ENCODE measurements at places on chromosomes 16 and 17. TPM values are rescaled to one million over a fixed set of nuclear protein-coding genes. Genes with fewer than 3 reads are reported as not detected.

DNA sequence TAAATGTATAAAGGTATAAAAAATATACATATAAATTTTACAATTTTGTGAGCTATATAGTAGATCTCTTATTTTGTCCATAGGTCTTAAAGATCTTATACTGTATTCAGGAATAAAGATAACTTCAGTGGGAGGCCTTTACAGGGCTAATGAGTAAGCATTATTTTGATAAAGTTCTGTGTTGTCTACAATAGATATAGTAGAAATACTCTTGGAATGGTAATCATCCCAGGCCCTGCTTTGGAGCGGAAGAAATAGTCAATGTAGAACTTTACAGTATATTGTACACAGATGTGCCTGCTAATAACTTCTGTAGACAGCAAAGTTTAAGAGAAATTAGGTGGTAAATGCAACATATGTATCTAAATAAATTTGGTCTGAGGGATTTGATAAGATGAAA is 42.6 kb downstream of the TENT4B start:
- no peak for DNase-seq

GRCh38 chr16:53457670-53458069 is 23.4 kb downstream of the RBL2 start:
- DNase-seq: no peak

The VWA3A gene
- total RNA-seq: not detected

DNA sequence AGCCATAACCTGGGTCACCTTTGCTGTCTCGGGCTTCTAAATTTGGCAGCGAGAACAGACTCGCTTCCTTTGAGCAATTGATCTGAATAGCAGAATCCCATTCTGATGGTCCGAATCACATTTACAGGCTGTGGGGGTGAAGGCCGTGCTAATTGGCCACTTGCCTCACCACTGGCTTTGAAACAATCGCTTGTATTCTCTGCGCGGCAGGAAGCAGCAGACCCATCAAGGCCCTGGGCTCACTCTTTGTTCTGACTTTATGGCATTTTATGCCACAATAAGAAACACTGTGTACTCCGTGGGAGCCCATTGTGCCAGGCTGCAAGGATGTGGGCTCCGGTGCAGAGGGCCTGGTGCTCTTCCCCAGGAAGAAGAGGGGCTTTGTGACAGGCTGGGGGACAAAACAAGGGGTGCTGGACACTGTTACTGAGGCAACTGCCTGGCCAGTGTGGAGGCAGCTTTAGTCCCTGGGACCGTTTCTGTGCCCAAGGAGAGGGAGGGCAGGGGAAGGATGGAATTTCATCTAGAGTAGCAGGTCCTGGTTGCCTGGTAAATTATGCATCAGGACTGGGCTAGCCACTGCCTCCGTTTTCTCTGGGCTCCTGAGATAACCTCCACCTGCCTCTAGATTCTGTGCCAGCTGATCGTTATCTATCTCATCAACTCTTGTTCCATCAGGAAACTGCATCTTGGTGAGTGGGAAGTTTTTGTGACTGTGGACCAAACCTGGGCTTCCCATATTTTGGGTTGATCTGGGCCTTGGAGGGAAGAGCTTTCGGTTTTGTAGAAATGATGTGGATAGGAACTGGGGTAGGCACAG is 78.5 kb downstream of the MRC2 start:
- no peak for DNase-seq

DNA sequence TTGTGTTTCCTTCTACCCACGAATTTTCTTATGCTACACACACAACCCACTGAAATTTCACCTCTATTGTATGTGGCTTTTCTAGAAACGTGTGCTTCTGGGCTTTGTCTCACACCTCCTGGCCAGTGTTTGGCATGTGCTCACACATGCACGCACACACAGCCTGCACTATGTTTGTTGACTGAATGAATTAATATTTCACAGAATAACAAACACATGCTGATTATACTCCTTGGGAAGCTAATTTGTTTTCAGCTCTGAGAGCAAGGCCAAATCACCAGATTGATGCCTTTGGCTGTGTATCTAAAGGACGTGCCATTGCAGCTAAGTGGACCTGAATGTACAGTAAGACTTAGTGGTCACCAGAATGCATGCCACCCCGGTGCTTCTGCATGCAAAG is 210.7 kb downstream of the WWOX start:
- DNase-seq: no peak

The SOST gene
- not detected for total RNA-seq

DNA sequence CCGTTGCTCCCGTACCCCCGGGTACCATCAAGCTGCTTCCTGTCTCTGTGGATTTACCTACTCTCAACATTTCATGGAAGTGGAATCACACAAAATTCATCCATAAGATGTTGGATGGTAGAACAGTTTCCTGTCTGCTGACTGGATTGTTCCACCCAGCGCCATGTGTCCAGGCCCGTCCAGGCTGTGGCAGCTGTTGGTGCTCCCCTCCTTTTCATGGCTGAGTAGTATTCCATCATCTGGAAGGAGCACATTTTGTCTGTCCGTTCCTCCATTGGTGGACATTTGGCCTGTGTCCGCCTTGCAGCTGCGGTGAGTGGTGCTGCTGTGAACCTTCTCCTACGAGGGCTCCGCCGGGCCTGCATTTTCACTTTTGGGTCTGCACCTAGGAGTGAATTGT is 18.4 kb downstream of the TSC2 start:
- no peak for DNase-seq

DNA sequence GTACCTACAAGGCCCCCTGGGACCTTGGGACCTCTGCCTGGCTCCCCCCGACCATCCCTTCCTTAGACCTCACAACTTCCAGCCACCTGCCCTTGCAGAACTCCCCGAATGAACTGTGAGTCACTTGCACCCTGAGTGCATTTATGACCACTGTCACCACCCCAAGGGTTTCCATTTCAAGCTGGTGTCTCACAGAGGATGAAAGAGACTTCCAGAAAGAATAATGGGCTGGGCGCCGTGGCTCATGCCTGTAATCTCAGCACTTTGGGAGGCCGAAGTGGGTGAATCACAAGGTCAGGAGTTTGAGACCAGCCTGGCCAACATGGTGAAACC is 124.5 kb upstream of the CIBAR2 start:
- DNase-seq: no peak

The KAT8 gene
- total RNA-seq: 29.1 TPM

The ZNF205 gene
- total RNA-seq: 19.8 TPM

DNA sequence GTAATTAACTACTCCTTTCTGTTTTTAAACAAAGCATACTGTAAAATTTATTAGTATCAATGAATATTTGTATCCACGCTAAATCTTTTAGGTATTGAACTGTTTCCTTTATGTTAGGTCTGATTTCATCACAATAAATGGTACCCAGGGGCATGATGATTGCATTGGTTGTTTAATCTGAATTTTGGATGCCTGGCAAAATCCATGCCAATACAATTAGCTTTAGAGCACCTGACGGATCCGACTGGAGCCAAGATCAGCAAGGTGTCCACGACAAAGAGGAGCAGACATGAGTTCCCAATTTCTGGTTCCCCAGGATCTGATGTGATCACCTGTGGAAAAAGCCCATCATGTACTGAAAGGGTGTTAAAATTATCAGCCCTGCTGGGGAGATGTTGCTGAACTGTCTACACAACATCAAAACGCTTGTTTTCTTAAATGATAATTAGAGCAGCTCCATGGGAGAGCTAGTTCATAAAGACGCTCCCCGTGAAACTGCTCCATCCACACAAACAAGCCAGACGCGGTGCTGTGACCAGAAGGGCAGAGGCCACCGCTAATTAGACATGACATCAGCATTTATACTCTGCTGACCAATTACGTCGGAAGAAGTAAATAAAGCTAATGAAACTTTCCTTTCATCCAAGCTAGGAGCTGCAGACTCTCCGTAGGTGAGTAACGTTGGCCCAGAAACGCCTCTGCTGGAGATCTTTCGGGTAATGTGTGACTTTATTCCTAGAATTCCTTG is 151.7 kb downstream of the CPPED1 start:
- no peak for DNase-seq

GRCh38 chr17:40960144-40960543 is 6.6 kb downstream of the KRT39 start:
- DNase-seq: no peak

The BRD7 gene
- 44.1 TPM for total RNA-seq

GRCh38 chr16:11562941-11563340 is 23.8 kb downstream of the LITAF start:
- no peak for DNase-seq

DNA sequence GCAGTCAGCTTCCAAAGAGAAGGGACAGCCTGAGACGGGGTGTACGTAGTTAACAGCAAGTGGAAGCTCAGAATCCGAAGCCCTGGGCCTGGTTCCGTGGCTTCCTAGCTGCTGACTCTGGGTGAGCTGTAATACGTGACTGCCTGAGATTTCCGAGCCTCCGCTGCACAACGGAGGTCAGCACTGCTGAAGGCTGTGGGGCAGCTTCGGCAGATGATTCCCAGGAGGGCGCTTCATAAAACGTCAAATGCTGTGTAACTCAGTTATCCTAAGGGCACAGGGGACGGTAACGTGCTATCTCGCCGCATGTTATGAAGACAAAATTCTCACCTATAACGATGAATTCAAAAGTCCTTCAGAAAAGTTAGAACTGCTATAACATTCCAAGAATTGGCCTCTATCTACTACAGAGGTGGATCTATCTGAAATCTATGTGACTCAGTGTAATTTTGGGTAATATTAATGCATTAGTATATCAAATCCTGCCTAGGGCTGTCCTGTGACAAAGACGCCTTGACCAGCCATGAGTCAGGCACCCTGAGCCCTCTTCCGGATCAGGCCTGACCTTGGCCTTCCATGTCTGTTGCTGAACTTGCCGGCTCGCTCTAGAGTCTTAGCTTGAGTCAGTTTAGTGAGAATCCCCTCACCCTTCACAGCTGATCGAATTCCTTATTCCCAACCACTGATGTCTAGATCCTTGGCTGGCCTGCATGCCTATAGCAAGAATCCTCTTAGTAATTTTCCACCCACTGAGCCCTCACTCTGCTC is 43.5 kb downstream of the MARF1 start:
- no peak for DNase-seq

GRCh38 chr17:68461122-68461539 is 3.8 kb upstream of the WIPI1 start:
- no peak for DNase-seq

GRCh38 chr17:80703142-80703478 is 158.5 kb downstream of the RPTOR start:
- no peak for DNase-seq

DNA sequence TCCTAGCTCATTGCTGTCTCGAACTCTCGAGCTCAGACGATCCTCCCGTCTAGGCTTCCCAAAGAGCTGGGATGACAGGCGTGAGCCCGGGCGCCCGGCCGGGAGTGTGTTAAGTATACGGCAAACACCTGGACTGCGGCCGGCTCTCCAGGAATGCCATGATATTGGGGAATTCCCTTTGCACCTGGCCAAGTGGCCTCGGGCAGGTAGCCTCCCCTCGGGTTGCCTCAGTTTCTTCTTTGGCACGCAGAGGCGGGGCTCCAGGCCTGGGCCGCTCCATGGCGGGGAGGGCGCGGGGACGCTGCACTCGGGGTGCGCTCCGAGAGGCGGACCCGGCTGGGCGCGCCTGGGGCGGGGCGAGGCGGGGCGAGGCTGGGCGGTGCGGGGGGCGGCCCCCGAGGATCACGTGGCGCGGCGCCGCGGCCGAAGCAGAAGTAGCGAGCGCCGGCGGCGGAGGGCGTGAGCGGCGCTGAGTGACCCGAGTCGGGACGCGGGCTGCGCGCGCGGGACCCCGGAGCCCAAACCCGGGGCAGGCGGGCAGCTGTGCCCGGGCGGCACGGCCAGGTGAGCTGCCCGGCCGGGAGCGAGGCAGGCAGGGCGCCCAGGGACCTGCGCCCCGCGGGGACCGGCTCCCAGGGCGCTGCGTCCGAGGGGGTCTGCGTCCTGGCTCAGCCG is at the start of gene PLCG2:
PLCG2 (plus strand) TSS at position 431 of the 675 bp plus-strand sequence. CDS start 6,699 bp downstream, outside the sequence.
- DNase-seq: no peak

GRCh38 chr17:45435481-45435880 is 2.8 kb upstream of the ARHGAP27 start:
- no peak for DNase-seq

- no peak for DNase-seq
Measured at GRCh38 chr16:4097826-4098240, 18.4 kb downstream of the ADCY9 start.

DNA sequence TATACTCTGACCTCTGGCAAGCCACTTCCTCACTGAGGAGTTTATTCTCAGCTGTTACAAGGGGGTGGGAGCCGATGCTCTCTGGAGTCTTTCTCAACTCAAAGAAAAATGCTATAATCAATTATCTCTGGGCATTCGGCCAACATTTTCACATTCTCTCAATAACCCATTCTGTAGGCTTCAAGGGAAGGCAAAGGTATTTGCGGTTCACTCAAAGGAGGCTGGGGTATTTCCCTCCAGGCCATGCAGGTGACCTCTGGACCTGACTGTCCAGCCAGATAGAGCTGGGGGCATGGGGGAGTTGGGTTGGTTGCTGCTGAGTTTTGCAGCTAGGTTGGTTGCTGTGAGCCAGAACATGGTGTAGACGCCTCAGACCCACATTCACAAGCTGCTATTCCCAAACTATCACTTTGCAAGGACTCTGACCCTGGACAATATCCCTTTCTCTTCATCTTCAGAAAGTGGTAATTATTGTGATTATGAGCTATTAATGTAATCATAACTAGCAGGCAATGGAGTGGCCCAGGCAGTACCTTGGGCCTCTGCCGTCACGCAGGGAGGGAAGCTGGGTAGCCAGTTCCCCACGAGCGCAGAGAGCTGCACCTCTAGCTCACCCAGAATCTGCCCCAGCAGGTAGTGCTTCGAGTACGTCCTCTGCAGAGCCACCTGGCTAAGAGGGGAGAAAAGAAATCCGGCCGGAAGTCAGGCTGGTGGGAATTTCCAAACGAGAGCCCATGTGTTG is 42.1 kb downstream of the AIPL1 start:
- no peak for DNase-seq

The ESRP2 gene
- 2.9 TPM for total RNA-seq

The SLC13A5 gene
- total RNA-seq: not detected

The MYO1D gene
- total RNA-seq: 73.7 TPM

The OR2C1 gene
- total RNA-seq: not detected

- no peak for DNase-seq
Measured at GRCh38 chr17:78106211-78106610, 22.3 kb downstream of the TMC6 start.

- no peak for DNase-seq
Measured at GRCh38 chr17:62899361-62899760, 66.7 kb upstream of the TANC2 start.

- DNase-seq: no peak
Measured at GRCh38 chr16:27403601-27403992, 1.6 kb downstream of the IL21R start.

The TP53TG3D gene
- total RNA-seq: not detected

GRCh38 chr17:17808706-17809432 is 27.9 kb downstream of the SREBF1 start:
- DNase-seq: no peak

- DNase-seq: no peak
Measured at GRCh38 chr17:57915985-57916757, 39.0 kb downstream of the CUEDC1 start.

GRCh38 chr17:45743626-45744326 is 40.3 kb upstream of the CRHR1 start:
- no peak for DNase-seq
